Activated CD4-positive, alpha-beta memory T cell treated with anti-CD3 and anti-CD28 coated beads for 36 hours (primary cell): ENCODE measurements at places on chromosomes 7 and 10. TPM values are rescaled to one million over a fixed set of nuclear protein-coding genes. Genes with fewer than 3 reads are reported as not detected.

GRCh38 chr7:618539-619367, 99.1 kb upstream of the PDGFA start:
- H3K27ac ChIP-seq = peak overlapping the region; percentile 97
- peaks cover 46% of the 10 kb centered on the region for H3K4me1 ChIP-seq
- H3K4me3 ChIP-seq = peak overlapping the region; percentile 78
- peaks cover 37% of the 10 kb centered on the region for H3K36me3 ChIP-seq
- no peaks in the 10 kb centered on the region for H3K27me3 ChIP-seq

- DNase-seq = no peak
- no peaks in the 10 kb centered on the region for H3K27me3 ChIP-seq
- no peak overlapping the region for H3K4me3 ChIP-seq
- H3K27ac ChIP-seq = no peak overlapping the region
- no peaks in the 10 kb centered on the region for H3K4me1 ChIP-seq
- H3K36me3 ChIP-seq = peaks cover 6% of the 10 kb centered on the region
Observed at GRCh38 chr7:99541212-99541611, 10.7 kb downstream of the FAM200A start.

- peak overlapping the region; percentile 47 for H3K27ac ChIP-seq
- peak; percentile 68 for DNase-seq
- H3K4me3 ChIP-seq = peak overlapping the region; percentile 4
- no peaks in the 10 kb centered on the region for H3K27me3 ChIP-seq
- no peaks in the 10 kb centered on the region for H3K36me3 ChIP-seq
- H3K4me1 ChIP-seq = peaks cover 75% of the 10 kb centered on the region
Observed at GRCh38 chr7:36784991-36785940, 61.0 kb upstream of the AOAH start.

The DIP2C gene
- 0.80 TPM for total RNA-seq
